ENCODE measurements at places on chromosomes 6 and 20.
A peak's percentile ranks its signal among the peaks of the same experiment; 100 is the strongest.

GRCh38 chr6:41073968-41074691 is 1.4 kb downstream of the NFYA start:
- no peak for DNase-seq

- DNase-seq: no peak
Measured at GRCh38 chr20:58711266-58712051, 18.9 kb downstream of the NPEPL1 start.

DNA sequence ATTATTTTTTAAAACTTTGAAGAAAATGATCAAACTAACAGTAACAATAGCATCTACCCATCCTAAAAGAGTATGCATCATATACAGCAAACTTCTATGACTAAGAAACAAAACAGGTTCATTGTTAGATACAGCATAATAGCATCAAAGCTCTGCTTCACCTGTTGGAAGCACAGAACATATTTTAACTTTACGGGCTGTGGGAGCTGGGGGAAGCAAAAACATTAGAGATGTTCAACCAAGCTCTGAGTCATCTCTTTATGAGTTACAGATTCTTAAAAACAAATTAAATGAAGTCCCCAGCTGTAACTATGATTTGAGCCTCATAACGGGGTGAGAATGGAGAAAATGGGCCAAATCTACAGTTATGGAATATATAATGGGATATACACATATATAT is 63.4 kb downstream of the SYNE1 start:
- DNase-seq: no peak

GRCh38 chr6:35919085-35919826 is 1.6 kb downstream of the SRPK1 start:
- DNase-seq: no peak

- DNase-seq: no peak
Measured at GRCh38 chr20:60632391-60633262, 619.4 kb upstream of the CDH4 start.

DNA sequence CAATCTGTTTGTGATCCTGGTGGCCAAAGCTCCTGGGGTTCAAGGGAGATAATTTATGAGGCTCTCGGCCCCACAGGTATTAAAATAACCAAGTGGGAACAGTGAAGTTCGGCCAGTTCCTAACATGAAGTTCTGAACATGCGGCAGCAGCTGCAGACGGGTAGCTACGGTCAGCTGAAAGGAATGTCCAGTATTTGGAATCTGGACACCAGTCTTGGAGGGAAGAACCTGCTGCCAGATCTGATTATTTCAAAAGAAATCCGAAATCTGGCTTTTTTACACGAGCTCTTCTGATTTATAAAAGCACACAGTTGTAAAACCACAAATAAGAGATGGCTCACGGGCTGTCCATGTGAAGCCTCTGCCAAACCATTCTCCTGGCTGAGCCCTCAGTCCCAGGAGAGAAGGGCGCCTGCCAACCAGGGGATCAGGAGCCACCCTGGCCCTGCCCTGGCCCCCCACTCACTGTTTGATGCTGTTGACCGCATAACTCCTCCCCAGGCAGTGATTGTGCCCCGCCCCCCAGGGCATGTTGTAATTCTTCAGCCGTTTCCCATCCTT is 28.2 kb upstream of the KCNB1 start:
- no peak for DNase-seq

DNA sequence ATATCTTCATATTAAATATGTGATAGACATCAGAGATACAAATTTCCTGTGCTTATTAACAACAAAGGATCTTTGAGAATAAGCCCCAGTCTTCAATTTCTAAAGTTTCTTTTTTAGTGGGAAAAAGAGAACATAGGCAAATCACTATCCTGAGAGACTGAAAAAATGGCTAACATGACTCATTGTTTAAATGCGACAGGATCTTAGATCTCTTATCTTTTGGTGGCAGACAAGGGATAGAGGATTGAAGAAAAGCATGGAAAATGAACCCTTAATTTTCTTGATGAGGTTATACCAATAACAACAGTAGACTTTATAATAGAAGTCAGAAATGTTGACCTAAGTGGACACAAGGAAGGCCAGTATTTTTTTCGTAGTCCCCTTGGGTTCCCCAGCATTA is 178.6 kb upstream of the MAP3K7 start:
- DNase-seq: no peak

GRCh38 chr6:27896398-27896796 is 15.8 kb downstream of the OR2B2 start:
- DNase-seq: no peak

DNA sequence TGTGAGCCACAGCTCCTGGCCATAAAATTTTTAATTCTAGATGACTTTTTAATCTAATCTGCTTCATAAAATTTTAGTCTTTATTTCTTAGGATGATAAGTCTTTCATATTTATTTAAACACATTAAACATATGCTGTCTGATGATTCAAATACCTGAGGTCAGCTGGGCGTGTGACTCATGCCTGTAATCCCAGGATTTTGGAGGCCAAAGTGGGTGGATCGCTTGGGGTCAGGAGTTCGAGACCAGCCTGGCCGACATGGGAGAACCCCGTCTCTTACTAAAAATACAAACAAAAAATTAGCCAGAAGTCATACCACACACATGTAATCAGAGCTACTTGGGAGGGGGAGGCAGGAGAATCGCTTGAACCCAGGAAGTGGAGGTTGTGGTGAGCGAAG is 53.1 kb downstream of the RBM24 start:
- DNase-seq: no peak

DNA sequence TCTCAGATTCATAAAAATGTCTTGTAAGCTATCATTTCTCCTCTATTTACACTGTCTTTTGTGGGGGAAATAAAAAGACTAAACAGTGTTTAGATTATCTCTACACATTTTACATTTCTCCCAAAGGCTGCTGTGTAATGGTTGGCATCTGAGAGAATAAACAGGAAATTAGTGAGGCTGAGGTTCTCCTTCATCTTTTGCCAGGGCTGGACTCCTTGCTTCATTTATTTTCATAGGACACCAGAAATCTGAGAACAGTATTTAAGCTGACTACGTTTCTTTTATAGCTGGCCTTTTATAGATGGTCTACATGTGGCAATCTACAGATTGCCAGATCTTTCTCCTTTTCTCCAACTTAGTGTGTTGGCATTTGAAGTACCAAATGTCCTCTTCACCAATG is 41.5 kb downstream of the PLCB4 start:
- no peak for DNase-seq

DNA sequence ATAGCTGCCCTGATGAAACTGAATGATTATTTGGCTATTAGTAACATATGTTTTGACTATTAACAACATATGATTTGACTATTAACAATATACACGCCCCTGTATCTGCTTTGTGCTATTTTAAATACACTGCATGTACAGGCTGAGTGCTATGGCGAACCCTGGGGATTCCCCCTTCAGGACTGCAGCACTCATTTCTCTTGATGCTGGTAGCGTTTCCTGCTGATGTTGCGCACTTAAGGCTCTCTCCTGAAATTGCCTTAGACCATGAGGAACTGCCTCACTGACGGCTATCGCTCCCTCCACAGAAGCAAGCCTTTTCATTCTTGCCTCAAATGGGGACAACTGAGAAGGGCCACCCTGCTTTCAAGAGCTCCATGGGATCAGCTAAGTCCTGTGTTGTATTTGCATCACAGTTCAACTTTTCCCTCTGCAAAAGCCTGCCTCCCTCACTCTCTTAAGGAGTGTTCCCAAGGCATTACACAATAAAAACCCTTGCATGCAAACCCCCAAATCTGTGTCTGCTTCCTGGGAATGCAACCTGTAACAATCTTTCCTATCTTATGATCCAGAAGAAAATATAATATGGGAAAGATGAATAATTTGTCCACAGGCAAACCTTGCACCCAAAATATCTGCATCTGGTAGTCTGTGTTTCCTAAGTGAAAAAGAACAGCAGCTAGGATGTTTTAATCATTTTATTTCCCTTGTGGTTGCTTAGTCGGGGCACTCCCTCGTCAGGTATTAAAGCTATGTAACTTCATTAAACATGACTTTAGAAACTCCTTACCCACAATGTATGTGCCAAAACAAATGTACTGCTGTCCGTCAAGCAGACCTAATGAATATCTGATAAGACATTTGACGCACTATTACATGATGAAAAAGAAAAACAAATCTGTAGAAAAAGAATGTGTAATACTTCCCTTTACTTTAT is 456.4 kb downstream of the COL12A1 start:
- peak; percentile 5 for DNase-seq

DNA sequence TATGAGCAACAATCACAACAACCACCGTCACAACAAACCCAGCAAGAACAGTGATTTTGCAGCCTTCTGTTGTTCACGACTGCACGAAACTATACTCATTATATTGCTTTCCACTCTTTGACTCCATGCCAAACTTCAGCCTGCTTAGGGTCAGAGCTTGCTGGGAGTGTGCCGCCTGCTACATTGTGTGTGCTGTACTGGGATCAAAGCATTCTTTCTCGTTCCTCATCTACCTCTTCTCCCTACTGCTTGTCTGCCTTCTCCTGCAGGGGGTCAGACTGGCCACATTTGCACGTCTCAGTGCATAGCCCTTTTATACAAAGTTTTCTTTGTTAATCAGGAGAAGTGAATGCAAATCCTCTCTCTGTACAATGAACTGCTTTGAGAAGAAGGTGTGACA is 401.6 kb upstream of the CITED2 start:
- peak; percentile 40 for DNase-seq

- no peak for DNase-seq
Measured at GRCh38 chr20:48709058-48709691, 118.6 kb downstream of the PREX1 start.

- DNase-seq: no peak
Measured at GRCh38 chr6:160714731-160715316, 12.8 kb downstream of the PLG start.

DNA sequence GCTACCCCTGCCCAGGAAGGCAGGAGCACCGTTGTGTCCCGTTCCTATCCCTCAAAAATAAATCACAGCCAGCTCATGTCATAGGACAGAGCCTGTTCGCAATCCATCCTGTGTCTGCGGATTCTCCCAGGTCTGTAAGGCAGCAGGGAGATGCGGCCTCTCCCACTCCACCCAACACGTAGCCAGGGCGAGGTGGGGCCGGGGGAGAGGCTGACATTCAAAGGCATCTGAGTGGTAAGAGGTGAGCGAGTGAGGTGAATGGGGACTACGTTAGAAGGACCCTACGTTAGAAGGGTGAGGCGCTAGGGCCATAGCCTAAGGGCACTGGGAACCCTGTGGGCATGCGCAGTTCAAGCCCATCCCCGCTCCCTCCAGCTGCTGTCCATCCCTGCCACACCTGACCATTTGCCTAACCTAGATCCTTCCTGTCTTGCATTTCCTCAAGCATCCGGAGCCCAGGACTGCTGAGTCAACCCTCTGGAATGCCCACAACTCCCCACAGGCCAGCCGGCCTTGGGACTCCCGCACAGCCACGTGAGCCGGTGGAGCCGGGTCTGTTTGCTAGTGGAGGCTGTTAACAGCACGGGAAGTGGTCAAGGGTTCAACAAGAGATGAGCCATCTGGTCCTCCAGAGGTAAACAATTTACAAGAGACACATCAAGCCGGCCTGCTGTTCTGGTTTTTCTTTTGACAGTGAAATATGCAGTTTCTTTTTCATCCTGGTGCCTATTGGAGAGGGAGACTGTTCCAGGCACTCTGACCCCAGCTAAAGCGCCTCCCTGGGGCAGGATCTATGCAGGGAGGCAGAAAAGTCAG is 45.9 kb downstream of the RIPOR3 start:
- no peak for DNase-seq

- DNase-seq: peak; percentile 36
Measured at GRCh38 chr6:35662999-35663398, 25.7 kb downstream of the FKBP5 start.

DNA sequence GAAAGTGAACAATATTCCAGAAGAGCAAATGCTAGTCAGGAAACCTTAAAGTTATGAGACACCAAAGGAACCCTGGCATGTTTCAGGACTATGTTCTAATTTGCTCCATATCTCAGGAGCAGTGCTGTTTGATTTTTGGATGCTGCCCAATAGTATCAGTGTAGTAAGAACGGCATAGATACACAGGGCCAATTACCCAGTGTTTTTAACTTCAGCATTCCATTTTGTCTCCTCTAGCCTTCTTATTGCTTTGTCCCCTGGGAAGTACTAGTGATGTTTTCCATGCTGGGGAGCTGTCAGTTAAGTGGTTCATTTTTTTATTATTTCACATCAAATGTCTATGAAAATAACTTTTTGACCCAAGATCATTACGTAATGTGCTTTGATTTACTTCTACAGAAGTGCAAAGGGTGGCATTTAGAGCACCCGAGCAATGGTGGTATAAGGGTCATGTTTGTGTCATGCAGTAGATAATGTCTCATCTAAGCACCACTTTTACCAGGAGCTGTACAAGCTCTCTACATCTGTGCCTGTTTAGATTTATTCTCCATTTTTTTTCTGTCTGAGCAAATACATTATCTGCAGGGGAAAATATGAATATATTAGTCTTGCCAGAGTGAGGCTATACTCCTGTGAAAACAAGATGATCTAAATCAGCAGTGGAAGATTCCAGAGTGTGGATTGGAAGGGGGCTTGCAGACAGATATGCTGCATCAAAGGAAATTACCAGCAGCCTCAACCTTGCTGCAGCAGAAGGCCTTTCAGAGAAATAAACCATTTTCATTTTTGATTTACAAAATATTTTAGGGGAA is 198.8 kb upstream of the OPRM1 start:
- no peak for DNase-seq

All from neuronal stem cell (in vitro differentiated cells).